ENCODE measurements at places on chromosomes 7 and 10. TPM values are rescaled to one million over a fixed set of nuclear protein-coding genes. Genes with fewer than 3 reads are reported as not detected.

GPR15LG gene
- not detected for polyA plus RNA-seq

PEX1 gene
- polyA plus RNA-seq, result 14.1 TPM

PPP1R9A gene
- polyA plus RNA-seq, result 8.9 TPM

GPR37 gene
- polyA plus RNA-seq, result 0.04 TPM

SPDYE2B gene
- polyA plus RNA-seq, result not detected

PSD gene
- polyA plus RNA-seq, result 0.37 TPM

ZSCAN25 gene
- 3.6 TPM for polyA plus RNA-seq

GPNMB gene
- 49.6 TPM for polyA plus RNA-seq

KCND2 gene
- not detected for polyA plus RNA-seq

Data from heart right ventricle (tissue), 16 donors.